ENCODE measurements at places on chromosomes 11 and 22.

- DNase-seq, result no peak
These were observed 900.3 kb downstream of the OPCML start for GRCh38 chr11:132631989-132632388.

- no peak for DNase-seq
These were observed 67.9 kb upstream of the GRAMD1B start for GRCh38 chr11:123362186-123362585.

- no peak for DNase-seq
These were observed 21.7 kb upstream of the HSPA8 start for GRCh38 chr11:123083623-123084029.

DNA sequence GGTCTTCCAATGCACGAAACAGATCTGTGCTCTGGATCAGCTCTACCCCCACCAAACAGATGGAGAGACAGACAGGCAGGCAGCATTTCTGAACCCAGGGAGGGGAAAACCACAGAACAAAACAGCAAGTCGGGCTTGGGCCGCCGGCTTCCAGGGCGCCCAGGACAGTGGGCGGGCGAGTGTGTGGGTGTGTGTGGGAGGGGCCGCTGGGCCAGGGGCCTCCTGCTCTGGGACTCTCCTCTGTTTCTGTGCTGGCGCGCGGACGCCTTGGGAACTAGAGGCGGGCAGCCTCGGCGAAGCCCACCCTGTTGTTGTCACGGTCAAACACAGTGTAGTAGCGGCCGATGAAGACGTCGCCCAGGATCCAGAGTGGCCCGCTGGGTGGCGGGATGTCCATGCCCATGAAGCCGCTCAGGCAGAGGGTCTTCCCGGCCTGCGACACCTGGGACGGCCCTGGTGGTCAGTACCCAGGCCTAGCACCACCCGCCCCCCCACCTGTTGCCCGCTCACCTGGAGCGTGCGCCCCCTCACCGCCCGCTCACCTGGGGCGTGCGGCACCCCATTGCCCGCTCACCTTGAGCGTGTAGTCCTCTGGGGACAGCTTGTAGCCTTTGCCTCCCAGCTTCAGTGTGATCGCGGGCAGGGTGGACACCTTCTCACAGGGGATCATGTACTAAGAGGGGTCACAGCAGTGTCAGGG lies 3.0 kb upstream of the IFITM10 start:
- DNase-seq, result no peak

DNA sequence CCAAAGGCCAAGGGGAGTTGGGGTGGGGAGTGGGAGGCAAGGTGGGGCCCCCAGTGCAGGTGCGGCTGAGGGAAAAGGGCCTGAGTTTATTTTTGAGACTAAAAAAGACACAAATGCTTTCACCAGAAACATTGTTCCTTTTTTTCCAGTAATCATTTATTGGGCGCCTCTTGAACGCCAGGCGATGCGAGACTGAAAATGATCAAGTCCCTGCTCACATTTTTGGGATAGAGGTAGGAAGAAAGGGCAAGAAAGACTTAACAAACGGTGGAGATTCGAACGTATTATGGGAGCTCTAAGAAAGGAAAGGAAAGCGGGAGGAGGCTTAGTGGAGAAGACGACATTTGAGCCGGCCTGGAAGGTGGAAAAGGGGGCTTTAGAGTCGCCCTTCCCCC lies 796 bp upstream of the SF3B2 start:
- no peak for DNase-seq

DNA sequence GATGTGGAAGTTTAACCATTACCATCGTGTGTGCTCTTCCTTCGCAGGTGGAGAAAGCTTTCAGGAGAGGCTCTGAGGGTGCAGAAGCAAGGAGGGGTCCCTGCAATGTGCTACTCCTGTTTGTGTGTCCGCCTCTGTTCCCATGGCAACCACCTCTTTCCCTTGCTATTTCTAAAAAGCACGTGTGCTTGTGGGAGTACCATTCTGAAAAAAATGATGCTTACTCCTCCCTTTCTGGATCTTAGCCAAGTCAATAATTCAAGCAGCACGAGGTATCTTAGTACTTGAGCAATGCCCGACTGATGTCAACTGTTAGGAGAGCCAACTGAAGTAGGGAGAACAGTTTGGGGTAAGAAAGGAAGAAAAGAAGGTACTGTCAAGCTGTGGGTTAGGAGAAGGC lies 628.7 kb downstream of the NTM start:
- DNase-seq, result no peak

DNA sequence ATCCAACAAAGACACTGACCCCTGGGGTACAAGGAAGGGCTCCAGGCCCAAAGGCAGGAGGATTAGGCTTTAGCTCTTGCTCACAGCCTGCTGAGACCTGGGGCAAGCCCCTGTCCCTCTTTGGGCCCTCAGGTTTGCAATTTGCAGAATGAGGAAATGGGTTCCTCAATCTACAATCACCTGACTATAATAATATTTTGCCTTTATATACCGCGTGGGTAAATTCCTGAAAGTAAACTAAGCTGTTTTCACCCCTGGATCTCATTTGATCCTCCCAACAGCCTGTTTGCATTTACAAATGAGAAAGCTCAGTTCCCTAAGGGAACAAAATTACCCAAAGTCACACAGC lies 797 bp downstream of the STARD10 start:
- no peak for DNase-seq

- no peak for DNase-seq
These were observed 190.2 kb downstream of the SWAP70 start for GRCh38 chr11:9853929-9854552.

GRCh38 chr11:36451045-36451444 lies 59.0 kb downstream of the TRAF6 start:
- DNase-seq, result no peak

- no peak for DNase-seq
These were observed 16.4 kb upstream of the AMOTL1 start for GRCh38 chr11:94751786-94752185.

- DNase-seq, result no peak
These were observed 69.2 kb upstream of the INCENP start for GRCh38 chr11:62054484-62055121.

DNA sequence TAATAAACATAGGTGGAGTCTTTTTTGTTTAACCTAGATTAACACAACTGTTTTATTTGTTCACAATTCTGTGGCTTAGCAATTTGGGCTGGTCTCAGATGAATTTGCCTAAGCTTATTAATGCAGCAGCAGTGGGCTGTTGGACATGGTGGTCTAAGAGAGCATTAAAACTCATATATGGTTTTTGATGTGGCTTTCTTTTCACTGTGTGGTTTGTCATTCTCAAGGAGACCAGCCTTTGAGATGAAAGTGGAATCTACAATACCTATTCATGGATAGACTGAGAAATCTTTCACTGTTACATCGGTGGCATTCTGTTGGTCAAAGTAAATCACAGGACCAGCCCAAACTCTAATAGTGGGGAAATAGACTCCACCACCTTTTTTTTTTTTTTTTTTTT lies 39.6 kb downstream of the CUL5 start:
- DNase-seq, result no peak

DNA sequence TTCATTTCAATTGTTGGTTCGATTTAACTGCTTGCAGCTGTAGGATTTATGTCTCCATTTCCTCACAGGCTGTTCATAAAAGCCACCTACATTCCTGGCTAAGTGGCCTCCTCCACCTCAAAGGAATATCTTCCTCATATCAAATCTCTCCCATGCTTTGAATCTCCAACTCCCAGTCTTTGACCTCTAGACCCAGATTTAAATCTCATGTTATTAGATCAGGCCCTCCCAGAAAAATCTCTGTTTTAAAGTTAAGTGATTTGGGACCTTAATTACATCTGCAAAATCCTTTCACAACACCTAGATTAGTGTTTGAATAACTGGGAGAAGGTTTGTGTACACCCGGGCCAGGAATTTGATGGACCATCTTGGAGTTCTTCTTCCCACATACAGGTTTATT lies 33.9 kb upstream of the POLA2 start:
- DNase-seq, result no peak

DNA sequence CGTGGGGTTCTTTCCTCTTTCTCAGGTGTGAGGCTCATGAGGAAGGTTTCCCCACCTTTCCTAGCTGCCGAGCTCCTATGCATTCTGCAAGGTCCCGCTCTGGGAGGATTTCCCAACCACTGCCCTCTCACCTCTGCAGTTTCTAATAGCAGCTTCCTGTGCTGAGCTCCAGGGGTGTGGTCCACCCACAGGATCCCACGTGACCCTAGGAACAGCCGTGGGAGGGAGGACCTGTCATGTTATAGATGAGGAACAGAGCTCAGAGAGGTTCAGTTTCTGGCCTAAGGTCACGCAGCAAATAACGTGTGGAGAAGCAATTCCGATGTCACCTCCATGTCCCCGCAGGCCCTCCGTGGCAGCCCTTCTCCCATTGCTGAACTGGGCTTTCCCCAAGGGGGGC lies 38.5 kb downstream of the FLRT1 start:
- DNase-seq, result no peak

- no peak for DNase-seq
These were observed 884 bp downstream of the CENATAC start for GRCh38 chr11:118998822-118999221.

DNA sequence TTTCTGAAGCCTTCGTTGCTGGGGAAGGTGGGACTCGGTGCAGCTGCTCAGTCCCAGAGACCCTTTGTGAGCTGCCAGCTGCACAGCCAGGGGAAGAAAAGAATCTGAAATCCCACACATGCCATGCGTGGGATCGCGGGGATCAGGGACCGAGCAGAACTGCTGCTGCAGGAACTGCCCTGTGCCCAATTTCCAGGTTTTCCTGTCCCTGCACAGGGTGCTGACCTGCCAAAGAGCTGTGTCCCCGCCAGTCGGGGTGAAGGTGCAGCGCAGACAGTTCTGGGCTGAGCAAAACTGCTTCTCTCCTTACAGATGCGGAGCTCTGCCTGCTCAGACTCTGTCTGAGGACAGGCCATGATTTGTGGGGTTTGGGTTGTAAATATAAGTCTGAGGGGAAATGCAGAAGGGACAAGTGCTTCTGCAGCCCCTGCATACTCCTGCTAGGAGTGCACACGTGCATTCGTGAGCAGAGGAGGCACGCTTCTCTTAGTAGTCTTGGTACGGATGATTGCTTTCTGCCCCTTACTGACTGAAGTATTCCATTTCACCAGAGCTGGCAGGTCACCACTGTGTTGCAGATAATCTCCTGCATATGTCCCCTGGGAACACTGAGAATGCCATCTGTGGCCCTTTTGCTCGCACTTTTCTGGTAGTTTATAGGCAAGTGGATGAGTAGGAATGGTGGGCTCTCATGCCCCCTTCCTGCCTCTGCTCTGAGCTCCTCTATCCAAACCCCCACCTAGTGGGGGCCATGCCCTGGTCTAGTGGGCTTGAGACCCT lies 141.4 kb downstream of the PARVA start:
- no peak for DNase-seq

DNA sequence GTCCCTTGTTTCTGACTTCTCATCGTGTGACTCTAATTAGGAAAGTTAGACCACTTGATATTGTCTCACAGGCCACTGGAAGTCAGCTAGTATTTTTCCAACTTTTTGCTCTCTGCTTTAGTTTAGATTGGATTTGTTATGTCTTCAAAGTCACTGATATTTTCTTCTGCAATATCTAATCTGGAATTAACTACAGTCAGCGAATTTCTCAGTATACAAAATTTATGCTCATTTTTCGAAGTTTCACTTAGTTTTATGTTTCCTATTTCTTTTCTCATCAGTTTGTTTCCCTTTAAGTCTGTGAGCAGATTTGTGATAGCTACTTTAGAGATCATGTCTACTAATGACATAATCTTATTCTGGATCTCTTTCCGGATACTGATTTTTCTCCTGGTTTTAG lies 1027.2 kb upstream of the CNTN5 start:
- DNase-seq, result no peak

- no peak for DNase-seq
These were observed 72.0 kb downstream of the MICAL3 start for GRCh38 chr22:17952273-17952801.

GRCh38 chr11:126345283-126345682 lies 10.2 kb upstream of the ST3GAL4 start:
- no peak for DNase-seq

DNA sequence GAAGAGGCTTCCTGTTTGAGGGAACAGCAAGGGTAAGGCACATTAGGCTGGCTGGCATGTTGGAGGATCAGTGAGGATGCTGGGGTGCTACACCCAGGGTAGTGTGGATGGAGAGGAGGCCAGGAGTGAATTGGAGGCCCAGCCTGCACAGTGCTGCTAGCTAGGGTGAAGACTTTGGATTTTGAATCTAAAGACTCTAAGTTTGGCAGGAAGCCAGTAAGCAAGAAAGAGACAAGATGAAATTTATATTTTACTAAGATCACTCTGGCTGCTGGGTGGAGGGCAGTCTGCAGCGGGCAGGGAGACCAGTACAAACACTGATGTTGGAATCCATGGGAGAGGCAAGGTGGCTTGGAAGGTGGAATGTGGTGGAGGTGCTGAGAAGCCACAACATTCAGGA lies 43.6 kb downstream of the TSPAN18 start:
- DNase-seq, result no peak

DNA sequence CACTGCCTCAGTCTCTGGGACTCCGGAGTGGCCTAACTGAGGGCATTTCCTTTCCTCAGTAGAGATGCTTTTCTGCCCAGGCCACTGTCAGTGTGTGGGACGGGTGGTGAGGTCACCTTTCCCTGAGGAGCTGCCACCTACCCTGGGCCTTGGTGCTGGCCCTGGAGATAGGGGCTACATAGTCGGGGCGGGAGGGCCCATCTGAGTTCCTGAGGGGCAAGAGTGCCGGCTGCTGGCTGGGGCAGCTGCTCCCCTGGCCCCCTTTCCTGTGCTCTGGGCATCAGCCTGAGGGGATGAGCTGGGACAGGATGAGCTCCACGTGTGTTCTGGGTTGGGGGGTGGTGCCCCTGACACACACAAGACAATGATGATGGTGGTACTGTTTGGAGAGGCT lies 5.4 kb downstream of the KCNC1 start:
- no peak for DNase-seq

GRCh38 chr22:40436505-40437431 lies 66.4 kb downstream of the SGSM3 start:
- no peak for DNase-seq

- DNase-seq, result no peak
These were observed 7.7 kb downstream of the LHFPL7 start for GRCh38 chr22:24938741-24939341.

GRCh38 chr11:96841792-96842191 lies 452.0 kb downstream of the JRKL start:
- DNase-seq, result no peak

DNA sequence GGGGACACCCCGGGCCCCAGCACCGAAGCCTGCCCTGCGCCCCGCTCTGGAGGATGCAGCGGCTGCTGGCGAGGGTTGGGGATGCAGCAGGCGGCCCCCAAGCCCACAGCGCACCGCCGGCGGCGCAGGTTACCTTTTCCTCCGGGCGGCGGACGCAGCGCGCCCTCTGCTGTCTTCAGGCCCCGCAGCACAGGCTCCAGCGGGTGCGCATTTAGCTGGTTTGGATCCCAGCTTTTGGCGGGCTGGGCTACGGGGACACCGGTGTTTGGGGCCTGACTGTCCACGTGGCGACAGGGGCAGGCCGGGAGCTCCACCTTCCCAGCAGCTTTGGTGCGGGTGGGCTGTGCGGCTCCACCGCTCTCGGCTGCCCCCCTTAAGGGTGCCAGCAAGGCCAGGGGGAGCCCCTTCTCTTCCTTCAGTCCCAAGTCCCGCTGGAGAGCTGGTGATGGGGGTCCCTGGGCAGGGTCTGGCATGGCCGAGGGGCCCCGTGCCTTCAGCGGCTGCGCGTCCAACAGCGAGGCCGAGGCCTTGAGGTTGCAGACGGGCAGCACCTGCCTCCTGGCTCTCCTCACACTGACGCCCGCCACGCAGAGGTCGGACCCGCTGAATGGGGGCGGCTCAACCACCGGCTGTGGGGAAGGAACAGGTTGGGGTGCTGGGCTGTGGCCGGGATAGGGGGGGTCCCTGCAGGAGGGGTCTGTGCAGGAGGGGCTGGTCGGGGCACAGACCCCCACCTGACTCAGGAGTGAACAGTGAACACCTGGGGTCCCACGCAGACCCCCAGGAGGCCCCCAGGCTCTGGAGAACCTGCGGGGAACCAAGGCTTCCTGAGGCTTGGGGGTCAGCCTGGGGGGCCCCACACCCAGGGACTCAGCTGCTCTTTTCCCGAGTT lies 18.0 kb upstream of the IL17REL start:
- peak; percentile 82 for DNase-seq

Measured in stimulated activated CD8-positive, alpha-beta memory T cell treated with anti-CD3 and anti-CD28 coated beads, Interleukin-2, amount 100 ng/mL, for 48 hours (primary cell).